ENCODE measurements at places on chromosomes 5 and 9. TPM values are rescaled to one million over a fixed set of nuclear protein-coding genes. Genes with fewer than 3 reads are reported as not detected.

GRCh38 chr9:74771672-74772071, 116.0 kb downstream of the TRPM6 start:
- no peak for DNase-seq

DNA sequence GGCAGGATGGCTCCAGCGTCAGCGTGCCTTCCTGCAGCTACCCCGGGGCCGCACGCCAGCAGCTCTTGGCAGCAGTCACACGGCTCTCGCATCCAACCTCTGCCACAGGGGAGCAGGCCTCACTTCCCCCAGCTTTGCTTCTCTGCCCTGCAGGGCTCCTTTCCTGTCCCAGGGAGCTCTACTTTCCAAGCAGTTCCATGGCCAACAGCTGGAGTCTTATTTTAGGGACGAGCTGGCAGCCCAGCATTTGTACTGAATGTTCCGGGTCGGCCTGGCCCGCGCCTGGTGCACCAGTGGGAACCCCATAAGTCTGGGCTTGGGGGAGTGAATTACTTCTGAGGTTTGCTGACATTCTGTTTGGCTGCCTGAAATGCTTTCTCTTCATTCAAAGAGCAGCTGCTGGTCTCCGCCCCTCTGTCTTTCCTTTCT, 34.6 kb downstream of the GADD45G start:
- no peak for DNase-seq

DNA sequence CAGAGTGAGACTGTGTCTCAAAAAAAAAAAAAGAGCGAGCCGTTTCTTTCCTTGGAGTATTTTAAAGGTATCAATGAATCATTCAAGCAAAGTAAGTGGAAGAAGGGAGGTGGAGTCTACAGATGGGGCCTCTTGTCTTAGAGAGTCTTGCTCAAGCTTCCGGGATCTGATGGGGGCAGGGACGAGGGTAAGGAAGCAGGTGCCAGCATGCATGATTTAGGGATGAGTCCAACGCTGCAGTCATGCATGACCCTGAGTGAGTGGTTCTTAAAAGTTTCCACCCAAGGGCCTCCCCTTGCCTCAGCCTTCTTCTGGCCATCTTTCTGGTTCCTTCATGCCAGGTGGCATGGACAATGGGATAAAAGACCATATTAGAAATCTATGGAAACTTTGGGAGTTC, 79.6 kb downstream of the MYO10 start:
- no peak for DNase-seq

- no peak for DNase-seq
Observed at GRCh38 chr9:99594056-99594780, 227.5 kb upstream of the NR4A3 start.

- DNase-seq = no peak
Observed at GRCh38 chr5:143148771-143149170, 254.7 kb downstream of the NR3C1 start.

GRCh38 chr9:112316258-112316943, 17.0 kb downstream of the PTBP3 start:
- no peak for DNase-seq

DNA sequence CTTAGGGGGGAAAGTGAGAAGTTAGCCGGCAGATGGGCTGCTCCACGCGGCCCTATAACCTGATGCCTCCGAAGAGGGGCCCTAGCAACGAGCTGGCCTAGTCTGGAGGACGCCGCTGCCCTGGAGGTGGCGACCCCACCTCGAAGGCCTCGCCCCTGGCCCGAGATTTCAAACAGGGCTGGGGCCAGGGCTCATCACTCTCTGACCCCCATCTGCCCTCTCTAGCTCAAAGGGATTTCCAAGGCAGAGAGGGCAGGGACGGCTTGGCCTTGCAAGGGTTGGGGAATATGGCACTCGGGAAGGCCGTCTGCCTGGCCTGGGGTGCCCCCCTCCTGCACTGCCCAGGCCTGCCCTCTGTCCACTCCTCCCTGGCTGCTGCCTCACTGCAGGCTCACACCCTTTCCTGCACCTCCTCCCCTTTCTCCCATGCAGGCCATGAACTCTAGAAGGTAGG, 25.5 kb upstream of the TIFAB start:
- DNase-seq = no peak

Gene ATP10B
- polyA plus RNA-seq = 0.16 TPM

DNA sequence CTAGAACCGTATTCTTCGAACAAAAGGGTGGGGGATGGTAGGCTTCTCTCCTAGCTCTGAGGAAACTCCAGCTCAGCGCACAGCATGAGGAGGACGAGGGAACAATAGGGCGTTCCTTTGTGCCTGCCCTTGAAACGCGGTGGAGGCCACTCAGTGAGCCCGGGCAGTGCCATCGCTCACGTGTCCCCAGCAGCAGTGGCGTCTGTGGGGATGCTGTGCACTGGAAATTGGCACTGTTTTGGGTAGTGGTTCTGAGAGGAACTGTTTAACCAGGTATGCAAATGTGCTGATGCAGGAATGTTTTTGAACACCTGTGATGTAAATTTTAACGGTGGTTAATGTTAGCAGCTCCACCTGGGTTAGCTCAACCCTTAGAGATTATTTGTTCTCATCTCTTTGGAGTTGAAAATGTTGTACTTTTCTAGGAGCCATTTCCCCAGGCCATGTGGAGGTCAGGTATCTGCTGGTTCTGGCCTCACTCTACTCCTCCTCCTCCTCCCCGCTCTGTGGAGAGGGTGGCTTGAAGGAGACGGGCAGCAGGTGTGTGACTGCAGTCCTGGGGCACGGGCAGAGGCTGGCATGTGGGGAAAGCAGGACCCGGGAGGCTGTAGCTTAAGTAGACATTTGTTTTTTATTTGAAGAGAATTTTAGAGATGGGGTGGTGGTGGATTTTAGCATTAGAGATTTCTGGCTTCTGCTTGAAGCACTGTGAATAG, 48.3 kb downstream of the EHMT1 start:
- DNase-seq = no peak

Gene DPYSL3
- polyA plus RNA-seq = 46.2 TPM

DNA sequence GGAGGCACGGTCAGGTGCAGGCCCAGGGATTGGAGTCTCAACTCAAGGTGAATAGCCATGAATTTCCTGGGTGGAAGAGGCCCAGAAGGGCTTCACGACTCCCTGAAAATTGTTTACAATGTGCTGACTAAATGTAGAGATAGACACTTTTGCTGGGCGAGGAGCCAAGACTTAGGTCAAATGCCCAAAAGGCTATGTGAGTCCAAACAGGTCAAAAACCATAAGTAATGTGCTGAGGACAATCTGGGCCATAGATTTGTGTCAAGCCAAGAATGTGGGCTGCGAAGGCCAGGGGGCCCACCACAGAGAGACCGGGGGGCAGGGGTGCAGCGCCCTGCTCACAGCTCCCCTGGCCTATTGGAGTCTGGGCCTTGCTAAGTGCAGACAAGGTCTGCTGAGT, 197.8 kb downstream of the HSPA4 start:
- no peak for DNase-seq

Gene PLAC8L1
- 0.66 TPM for polyA plus RNA-seq

DNA sequence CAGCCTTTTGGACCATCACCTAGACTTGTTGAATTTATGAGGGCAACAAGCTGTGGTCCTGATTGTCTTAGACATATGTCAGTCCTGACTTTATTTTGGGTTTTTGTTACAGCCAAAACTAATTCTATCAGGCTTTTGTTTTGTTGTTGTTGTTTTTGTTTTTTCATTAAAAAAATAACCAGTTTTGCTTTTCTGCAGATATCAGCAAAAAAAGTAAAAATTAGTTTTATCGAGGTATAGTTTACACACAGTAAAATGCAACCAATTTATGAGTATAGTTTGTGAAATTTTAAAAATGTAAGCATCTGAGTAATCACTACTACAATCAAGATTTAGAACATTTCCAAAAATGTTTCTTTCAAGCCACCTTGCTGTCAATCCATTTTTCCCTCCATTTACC, 48.9 kb downstream of the WDR70 start:
- no peak for DNase-seq

DNA sequence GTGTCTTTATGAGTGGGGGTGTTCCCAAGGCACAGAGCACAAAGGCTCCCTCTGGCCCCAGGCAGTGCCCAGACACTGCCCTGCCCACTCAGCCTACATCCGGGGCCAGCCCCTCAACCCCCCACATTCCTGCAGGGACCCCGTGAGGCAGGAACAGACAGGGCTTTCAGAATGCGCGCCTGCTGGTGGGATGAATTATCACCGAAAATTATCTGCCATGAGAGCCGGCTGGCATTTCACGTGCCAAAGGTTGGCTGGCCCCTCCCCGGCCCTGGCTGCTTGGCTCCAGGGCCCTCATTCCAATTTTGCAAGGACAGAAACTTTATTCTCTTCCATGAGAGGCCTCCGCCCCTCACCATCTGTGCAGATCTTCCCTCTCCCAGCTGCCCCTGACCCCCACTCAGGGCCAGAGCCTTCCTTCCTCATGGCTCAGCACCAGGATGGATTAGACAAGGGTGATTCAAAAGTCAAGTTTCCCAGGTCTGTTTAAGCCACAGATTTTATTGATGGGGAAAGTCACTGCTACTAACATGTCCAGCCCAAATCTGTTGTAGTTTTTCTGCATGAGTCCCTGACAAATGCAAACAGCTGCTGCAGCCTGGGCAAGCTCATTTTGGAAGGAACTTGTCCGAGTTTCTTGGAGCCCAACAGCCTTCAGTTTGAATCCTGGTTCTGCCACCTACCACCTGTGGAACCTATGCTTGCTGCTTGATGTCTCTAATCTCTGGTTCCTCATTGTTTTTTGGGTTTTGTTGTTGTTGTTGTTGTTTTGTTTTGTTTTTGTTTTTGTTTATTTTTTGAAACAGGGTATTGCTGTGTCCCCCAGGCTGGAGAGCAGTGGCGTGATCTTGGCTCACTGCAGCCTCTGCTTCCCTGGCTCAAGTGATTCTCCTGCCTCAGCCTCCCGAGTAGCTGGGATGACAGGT, 32.3 kb upstream of the WDR38 start:
- DNase-seq = no peak

- no peak for DNase-seq
Observed at GRCh38 chr5:39902626-39903025, 477.8 kb upstream of the DAB2 start.

- DNase-seq = no peak
Observed at GRCh38 chr9:20139763-20140290, 351.0 kb upstream of the SLC24A2 start.

Gene PCDHGA7
- 2.5 TPM for polyA plus RNA-seq

Gene NOXA1
- 2.5 TPM for polyA plus RNA-seq

Gene NAIP
- 13.6 TPM for polyA plus RNA-seq
